Effector memory CD8-positive, alpha-beta T cell (primary cell): ENCODE measurements at places on chromosomes 12 and 14.
A peak's percentile ranks its signal among the peaks of the same experiment; 100 is the strongest.

GRCh38 chr12:116317986-116318575 is 40.6 kb upstream of the MED13L start:
- no peak for DNase-seq
- H3K27ac ChIP-seq, result no peak overlapping the region
- H3K4me1 ChIP-seq, result peaks cover 2% of the 10 kb centered on the region
- H3K4me3 ChIP-seq, result no peak overlapping the region

DNA sequence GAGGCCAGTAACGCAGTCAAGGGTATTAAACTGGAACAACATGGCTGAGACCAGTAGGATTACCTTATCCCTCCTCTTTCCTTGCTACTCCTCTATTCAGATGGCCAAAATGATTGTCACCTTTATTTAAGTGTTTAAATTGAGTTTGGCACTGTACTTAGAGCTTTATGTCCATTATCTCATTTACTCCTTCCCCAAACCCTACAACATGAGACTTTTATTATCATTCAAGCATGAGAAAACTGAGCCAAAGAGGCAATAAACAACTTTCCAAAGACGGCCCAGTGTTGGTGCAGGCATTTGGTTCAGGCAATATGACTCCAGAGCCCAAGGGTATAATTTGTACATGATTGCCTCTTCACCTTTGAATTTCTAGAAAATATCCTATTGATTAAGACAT is 370.9 kb upstream of the KITLG start:
- no peak overlapping the region for H3K27ac ChIP-seq
- H3K27me3 ChIP-seq, result peaks cover 16% of the 10 kb centered on the region
- no peak for DNase-seq
- no peaks in the 10 kb centered on the region for H3K36me3 ChIP-seq

GRCh38 chr12:108778053-108778452 is 46.7 kb upstream of the CORO1C start:
- H3K4me1 ChIP-seq, result peaks cover 2% of the 10 kb centered on the region
- no peaks in the 10 kb centered on the region for H3K27me3 ChIP-seq

DNA sequence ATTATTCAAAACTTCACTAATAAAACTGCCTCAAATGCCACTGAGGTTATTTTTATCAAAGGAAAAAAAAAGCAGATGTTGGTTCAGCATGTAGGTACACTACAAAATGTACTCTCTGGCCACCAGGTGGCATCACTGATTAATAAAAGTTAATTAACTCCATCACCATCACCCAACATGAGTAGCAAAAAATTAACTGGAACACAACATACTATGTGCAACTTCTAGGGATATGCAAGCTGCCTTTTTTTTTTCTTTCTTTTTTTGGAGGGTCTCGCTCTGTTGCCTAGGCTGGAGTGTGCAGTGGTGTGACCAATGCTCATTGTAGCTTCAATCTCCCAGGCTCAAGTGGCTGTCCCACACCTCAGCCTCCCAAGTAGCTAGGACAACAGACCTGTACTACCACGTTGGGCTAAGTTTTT is 43.8 kb upstream of the NR2C1 start:
- H3K36me3 ChIP-seq, result no peaks in the 10 kb centered on the region
- no peaks in the 10 kb centered on the region for H3K4me1 ChIP-seq
- peak; percentile 58 for DNase-seq
- no peak overlapping the region for H3K27ac ChIP-seq
- no peaks in the 10 kb centered on the region for H3K27me3 ChIP-seq

GRCh38 chr14:105476097-105476830 is 1.6 kb downstream of the CRIP2 start:
- H3K27me3 ChIP-seq, result no peaks in the 10 kb centered on the region
- peak overlapping the region; percentile 29 for H3K4me3 ChIP-seq
- peaks cover 18% of the 10 kb centered on the region for H3K4me1 ChIP-seq
- H3K36me3 ChIP-seq, result peaks cover 51% of the 10 kb centered on the region

DNA sequence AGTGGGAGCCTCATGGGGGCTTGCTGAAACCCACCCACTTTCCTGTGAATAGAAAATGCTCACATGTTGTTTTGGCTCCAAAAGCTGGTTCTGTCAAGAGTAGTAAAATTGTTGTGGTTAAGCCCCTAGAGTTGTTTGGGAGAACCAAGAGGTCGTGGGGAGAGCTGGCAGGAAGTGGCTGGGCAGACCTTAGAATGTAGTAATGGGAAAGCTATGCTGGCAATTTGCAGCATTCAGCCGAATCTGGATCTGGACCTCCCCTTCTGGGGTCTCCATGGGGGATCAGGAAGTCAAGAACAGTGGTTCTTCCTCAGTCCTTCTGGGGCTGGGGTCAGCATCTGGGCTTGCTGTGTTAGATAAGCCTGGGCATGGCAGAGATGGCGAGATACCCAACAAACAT is 150.6 kb upstream of the TBX3 start:
- no peak for DNase-seq
- no peak overlapping the region for H3K27ac ChIP-seq
- H3K4me1 ChIP-seq, result no peaks in the 10 kb centered on the region
- H3K27me3 ChIP-seq, result no peaks in the 10 kb centered on the region

DNA sequence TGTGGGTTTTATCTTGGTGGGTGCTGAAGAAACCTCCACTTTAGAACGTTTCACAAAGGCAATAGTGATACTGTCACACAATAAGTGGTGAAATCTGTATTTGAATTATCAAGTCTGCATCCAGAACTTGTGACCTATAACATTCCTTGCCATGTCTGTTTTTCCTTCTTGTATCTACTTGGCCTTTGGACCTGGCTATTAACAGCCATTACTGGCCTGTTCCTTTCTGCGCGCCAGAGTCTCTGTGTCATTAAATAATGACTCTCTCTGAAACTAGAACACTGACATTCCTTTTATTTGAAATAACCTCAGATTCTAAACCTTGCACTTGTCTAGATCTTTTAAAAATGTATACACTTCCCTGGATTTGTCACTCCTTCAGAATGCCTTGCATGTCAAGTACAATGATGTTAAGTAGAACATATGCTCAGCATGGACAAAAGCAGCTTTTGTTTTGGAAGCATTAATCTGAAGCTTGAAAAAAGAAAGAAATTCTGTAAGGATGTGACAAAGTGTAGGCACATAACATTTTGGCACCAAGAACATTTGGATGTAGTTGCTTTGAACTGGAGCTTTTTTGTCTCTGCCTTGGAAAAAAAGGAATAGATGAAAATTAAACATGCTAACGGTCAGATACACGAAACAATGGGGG is 95.5 kb upstream of the RPL10L start:
- H3K36me3 ChIP-seq, result no peaks in the 10 kb centered on the region
- no peak overlapping the region for H3K4me3 ChIP-seq
- no peak for DNase-seq
- H3K4me1 ChIP-seq, result no peaks in the 10 kb centered on the region
- no peaks in the 10 kb centered on the region for H3K27me3 ChIP-seq
- no peak overlapping the region for H3K27ac ChIP-seq

- H3K36me3 ChIP-seq, result no peaks in the 10 kb centered on the region
- H3K4me1 ChIP-seq, result peaks cover 11% of the 10 kb centered on the region
- H3K4me3 ChIP-seq, result no peak overlapping the region
- peaks cover 6% of the 10 kb centered on the region for H3K27me3 ChIP-seq
Measured at GRCh38 chr12:54749191-54749818, 101.1 kb upstream of the DCD start.

DNA sequence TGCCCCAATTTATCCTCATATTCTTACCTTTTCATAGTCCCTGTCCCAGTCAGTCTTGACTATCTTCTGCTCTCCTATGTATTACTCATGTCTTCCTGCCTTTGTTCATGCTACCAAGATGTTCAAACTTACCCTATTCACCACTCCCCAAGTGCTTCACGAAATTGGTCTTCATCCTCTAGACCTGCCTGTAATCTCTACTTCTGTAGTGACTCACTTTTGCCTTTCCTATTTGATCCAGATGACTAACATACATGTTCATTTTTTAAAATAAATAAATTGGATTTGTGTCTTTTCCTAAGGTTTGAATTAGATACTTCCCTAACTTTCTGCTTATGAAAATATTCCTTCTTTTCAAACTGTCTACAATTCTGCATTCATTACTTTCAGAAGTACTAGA is 107.7 kb upstream of the PPM1H start:
- H3K27ac ChIP-seq, result no peak overlapping the region
- no peak for DNase-seq
- H3K27me3 ChIP-seq, result no peaks in the 10 kb centered on the region
- no peak overlapping the region for H3K4me3 ChIP-seq
- no peaks in the 10 kb centered on the region for H3K4me1 ChIP-seq

DNA sequence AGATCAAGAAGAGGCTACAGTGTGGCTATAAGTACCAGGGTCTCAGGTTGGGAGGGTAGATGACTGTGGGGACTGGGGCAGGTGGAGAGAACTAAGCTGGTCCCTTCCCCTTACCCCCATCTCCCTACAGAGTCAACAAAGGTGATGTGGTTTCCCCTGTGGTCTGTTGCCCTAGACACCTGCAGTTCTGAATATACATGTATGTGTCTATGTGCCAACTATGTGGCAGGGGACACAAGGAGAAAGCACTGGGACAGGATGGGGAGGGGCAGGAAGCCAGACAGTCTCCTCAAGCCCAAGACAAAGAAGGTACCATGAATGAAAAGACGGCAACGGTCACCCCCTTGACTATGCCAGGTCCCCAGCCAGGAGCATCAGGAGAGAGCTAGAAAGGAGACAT is 4.5 kb upstream of the HDAC7 start:
- peak overlapping the region; percentile 61 for H3K4me3 ChIP-seq
- H3K4me1 ChIP-seq, result peaks cover 54% of the 10 kb centered on the region
- peak; percentile 37 for DNase-seq
- H3K27ac ChIP-seq, result peak overlapping the region; percentile 93
- H3K27me3 ChIP-seq, result no peaks in the 10 kb centered on the region

DNA sequence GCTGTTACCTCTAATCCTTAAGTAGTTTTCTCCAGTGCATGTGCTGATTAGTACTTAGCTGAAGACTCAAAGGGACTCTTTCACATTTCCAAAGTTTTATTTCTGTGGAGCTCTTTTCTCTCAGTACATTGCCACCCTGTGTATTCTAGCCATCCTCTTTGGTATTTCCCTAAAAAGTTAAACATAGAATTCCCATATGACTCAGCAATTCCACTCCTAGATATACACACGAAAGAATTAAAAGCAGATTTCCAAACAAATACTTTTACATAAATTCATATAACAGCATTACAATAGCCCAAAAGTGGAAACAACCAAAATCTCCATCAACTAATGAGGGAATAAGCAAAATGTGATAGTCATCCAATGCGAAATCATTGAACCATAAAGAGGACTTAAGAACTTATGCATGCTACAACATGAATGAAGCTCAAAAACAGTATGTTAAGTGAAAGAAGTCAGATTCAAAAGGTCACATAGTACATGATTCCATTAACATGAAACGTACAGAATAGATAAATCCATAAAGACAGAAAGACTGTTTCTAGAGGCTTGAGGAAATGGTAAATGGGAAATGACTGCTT is 9.0 kb upstream of the NOVA1 start:
- no peak for DNase-seq
- H3K4me3 ChIP-seq, result no peak overlapping the region
- H3K27ac ChIP-seq, result no peak overlapping the region

GRCh38 chr14:92369097-92369496 is 46.1 kb downstream of the SLC24A4 start:
- H3K4me1 ChIP-seq, result peaks cover 1% of the 10 kb centered on the region
- H3K27me3 ChIP-seq, result peaks cover 9% of the 10 kb centered on the region
- H3K4me3 ChIP-seq, result no peak overlapping the region
- no peaks in the 10 kb centered on the region for H3K36me3 ChIP-seq
- H3K27ac ChIP-seq, result no peak overlapping the region

DNA sequence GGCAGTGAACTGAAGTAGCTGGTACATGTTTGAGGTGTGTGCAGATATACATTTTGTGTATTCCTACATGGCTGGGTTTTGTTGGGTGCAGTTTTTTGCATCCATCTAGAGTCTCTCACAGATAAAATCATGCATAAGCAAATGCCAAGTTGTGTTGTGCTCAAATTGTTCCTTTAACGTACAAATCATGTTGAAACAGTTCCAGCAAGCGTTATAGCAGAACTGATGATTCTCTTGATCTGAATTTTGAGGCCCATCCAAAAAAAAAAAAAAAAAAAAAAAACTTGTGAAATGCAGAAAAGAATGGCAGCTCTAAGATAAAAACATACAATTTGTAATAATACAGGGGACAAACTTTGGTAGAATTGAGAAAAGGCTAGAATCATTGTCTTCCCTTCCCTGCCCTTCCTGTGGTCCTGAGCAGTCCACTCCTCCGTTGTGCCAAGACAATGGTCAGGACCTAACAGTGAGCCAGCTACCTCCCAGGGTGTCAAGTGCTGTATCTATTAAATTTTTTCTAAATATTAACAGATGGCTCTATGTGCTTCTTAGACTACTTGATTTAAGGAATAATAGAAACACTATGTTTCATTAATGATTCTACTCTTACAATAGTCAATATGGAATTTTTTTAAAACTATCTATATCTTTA is 122.1 kb downstream of the PLEKHA5 start:
- no peak for DNase-seq
- H3K27me3 ChIP-seq, result no peaks in the 10 kb centered on the region
- no peak overlapping the region for H3K4me3 ChIP-seq
- H3K4me1 ChIP-seq, result no peaks in the 10 kb centered on the region
- H3K36me3 ChIP-seq, result no peaks in the 10 kb centered on the region

- peaks cover 3% of the 10 kb centered on the region for H3K36me3 ChIP-seq
- no peak for DNase-seq
- no peak overlapping the region for H3K27ac ChIP-seq
- no peak overlapping the region for H3K4me3 ChIP-seq
Measured at GRCh38 chr12:126558219-126558618, 1493.0 kb downstream of the AACS start.

DNA sequence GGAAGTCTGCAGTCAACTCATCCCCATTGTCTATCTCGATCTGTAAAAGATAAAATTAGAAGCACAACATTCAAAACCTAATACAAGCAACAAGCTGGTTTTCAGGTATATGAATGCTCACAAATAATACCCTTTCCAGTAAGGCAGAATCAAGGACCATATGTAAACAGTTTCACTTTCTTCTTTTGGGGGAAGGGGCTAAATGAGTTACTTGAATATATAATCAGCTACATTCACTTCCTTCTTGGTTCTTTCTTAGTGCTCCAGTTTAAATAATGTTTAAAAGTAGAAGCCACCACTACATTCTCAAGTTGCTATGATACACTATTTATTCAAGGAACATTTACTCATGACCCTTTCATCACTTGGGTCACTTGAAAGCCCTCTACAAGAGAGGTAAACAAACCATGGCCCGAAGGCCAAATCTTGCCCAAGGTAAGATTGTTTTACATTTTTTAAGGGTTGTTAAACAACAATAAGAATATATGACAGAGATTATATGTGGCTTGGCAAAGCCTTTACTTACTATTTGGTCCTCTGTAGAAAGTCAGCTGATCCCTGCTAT is 10.3 kb downstream of the TWF1 start:
- no peak overlapping the region for H3K4me3 ChIP-seq
- no peaks in the 10 kb centered on the region for H3K27me3 ChIP-seq
- no peak for DNase-seq
- H3K36me3 ChIP-seq, result peaks cover 66% of the 10 kb centered on the region

GRCh38 chr12:3967556-3968160 is 94.5 kb upstream of the PARP11 start:
- no peak for DNase-seq
- no peak overlapping the region for H3K27ac ChIP-seq

DNA sequence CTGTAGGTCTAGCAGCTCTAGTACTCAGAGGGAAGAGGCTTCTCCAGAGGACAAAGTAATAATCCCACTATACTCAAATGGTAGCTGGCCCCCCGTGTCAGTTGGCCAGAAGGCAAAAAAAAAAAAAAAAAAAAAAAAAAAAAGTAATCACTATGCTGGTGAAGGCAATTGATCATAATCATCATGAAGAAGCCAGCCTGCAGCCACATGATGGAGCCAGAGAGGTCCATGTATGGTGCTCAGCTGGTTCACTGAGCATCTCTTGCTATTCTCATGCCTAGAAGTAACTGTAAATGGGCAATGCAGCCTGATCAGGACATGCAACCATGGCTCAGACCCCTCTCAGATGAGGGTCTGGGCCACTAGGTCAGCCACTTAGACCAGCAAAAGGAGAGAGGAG is 378.8 kb downstream of the MED13L start:
- H3K4me1 ChIP-seq, result no peaks in the 10 kb centered on the region
- peaks cover 26% of the 10 kb centered on the region for H3K27me3 ChIP-seq
- no peaks in the 10 kb centered on the region for H3K36me3 ChIP-seq
- no peak overlapping the region for H3K27ac ChIP-seq
